Right forelimb (tissue), 1 donor: ENCODE measurements at places on chromosomes 4 and X.

DNA sequence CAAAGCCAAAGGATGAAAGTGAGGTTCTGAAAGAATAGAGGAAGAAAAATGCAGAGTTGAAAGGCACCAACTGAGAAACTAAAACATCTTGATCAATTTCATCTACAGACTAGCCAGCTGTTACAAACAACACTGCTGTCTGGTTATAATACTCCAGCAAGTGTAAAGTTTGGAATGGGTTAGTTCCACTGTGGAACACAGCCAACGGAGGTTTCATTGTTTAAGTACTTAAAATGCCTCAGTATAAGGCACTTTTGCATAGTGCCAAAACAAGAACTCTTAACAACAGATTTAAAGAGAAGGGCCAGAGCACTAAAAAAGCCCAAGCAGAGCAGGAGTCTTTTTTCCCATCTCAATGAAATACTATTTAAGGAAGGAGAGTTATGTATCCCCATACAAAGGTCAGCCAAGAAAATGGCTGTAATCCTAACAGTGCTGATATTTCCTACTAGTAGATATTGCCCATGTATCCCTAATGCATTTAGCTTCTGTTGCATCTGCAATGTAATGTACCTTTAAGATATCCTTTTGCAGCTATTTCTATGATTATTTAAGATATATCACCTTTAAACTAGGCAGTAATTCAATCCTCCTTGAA is 16.5 kb downstream of the ACSL4 start:
- no peak for DNase-seq

DNA sequence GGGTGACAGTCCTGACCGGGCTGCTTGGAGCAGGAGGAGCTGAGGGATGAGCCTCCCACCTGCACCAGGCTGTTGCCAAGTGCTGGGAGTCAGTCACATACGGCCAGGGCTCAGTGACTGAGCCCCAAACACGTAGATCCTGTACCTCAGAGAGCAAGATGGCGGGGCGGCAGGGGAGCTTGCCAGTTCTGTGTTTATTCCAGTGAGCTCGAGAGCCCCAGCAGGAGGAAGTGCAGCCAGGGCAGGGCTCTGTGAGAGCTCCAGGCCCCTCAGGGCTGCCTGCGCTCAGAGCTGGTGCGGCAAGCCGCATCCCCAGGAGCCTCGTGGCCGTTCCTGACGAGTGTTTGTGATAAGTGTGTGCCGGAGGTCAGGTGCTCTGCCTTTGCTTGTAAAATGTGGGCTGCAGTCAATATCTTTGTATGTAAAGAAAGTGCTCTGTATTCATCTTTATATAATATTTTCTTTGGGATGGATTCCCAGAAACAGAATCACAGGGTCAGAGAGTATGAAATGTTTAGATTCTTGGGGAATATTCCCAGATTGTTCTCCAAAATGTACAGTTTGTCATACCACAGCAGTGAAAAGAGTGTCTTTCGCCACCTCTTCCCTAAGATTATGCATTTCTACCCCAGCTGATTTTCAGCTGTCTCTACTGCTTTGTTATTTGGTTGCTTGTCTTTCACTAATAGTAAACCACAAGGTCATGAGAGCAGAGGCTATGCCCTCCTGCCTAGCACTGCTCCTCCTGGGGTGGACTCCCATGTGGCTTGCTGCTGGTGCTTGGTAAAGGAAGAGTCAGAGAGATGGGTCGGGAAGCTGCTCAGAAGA is 50.3 kb downstream of the NELFA start:
- DNase-seq: no peak

- DNase-seq: no peak
Measured at GRCh38 chrX:155262970-155263754, 1.1 kb downstream of the RAB39B start.

GRCh38 chrX:121782976-121783375 is 735.6 kb downstream of the GLUD2 start:
- DNase-seq: no peak

DNA sequence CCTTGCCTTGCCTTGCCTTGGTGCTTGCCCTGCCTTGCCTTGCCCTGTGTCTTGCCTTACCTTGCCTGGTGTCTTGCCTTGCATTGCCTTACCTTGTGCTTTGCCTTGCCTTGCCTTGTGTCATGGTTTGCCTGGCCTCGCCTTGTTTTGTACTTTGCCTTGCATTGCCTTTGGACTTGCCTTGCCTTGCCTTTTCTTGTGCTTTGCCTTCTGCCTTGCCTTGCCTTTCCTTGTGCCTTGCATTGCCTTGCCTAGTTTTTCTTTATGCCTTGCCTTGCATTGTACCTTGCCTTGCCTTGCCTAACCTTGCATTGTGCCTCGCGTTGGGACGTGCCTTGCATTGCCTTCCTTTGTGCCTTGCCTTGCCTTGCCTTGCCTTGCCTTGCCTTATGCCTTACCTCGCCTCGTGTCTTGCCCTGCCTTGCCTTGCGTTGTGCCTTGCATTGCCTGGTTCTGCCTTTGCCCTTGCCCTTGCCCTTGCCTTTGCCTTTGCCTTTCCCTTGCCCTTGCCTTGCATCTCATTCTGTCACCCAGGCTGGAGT is 82.8 kb downstream of the TAB3 start:
- DNase-seq: no peak
